H4 (cell line): ENCODE measurements at places on chromosomes 2 and 18. TPM values are rescaled to one million over a fixed set of nuclear protein-coding genes. Genes with fewer than 3 reads are reported as not detected.

HEATR5B gene
- 1.4 and 1.6 TPM in 2 replicates for total RNA-seq

DNAH7 gene
- total RNA-seq, result 0.02 and 0.50 TPM in 2 replicates

IL1RL1 gene
- not detected in 2 replicates for total RNA-seq

FIGLA gene
- total RNA-seq, result not detected in 2 replicates

NBAS gene
- total RNA-seq, result 16.2 and 18.2 TPM in 2 replicates

DNA sequence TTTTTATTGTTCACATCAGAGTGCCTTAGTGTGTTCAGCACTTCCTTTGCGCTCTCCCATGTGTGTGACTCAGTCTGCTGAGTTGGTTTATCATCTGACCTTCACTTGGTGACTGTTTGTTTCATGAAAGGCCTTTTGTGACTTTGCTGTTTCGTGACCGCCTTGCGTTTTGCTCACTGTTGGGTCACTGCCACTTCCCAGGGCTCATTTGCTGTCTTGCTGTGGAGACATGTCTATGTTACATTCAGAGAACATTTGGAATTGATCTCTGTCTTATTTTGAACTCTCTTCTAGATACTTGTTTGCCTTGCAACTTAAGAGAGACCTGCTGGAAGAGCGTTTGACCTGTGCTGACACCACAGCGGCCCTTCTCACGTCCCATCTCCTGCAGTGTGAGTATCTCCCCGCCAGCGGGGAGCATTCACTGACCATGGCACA is 54.7 kb downstream of the FARP2 start:
- DNase-seq, result no peak

GRCh38 chr2:201136889-201137321 is 20.9 kb downstream of the CFLAR start:
- no peak for DNase-seq

DNA sequence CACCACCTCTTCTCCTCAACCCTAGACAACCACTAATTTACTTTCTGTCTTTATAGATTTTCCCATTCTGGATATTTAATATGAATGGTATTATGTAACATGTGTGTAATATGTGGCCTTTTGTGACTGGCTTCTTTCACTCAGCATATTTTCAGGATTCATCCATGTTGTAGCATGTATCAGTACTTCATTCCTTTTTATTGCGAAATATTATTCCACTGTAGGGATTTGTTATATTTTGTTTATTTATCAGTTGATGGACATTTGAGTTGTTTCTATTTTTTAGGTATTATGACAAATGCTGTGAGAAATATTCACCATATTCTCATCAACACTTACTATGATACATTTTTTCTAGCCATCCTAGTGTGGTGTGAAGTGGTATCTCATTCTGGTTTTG is 138.8 kb upstream of the DLGAP1 start:
- DNase-seq, result no peak

DNA sequence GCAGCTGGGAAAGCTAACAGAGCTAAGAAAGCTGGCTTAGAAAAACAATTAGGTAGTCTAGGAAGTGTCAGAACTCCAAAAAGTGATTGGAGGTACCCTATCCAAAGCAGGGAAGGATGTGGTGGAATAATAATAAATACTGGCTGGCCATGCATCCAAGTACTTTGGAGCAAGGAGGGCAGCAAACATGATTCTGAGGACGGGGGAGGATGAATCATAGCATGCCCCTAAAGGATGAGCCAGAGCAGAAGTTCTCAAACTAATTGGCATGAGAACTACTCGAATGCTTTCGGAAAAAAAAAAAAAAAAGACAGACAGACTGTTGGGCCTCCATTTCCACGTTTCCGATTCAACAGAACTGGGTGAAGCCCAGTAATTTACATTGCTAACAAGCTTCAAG is 2.4 kb downstream of the CWC22 start:
- no peak for DNase-seq

- DNase-seq, result peak; percentile 33
Measured at GRCh38 chr2:199431746-199432213, 26.0 kb downstream of the SATB2 start.

DNA sequence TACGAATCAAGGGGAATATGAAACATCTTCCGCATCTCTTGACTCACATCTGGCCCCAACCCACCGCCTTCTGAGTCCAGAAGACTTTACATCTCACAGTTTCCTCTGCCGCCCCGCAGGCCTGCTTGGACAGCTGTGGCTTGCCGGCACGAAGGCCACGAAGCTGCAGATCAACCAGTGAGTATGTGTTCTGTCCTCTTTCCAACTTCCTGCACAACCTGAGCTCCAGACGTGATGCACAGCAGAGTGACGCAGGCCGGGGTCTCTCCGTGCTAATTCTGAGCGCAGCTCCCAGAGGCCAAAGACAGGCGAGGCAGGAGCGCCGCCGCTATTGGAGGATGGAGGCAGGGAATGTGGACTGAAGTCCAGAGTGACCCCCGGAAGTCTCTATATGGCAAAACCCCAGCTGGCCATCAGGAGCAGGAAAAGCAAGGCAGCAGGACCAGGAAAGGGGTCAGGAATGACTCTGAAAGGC is 93.5 kb downstream of the ZCCHC2 start:
- DNase-seq, result no peak

GRCh38 chr2:63865159-63865799 is 23.6 kb downstream of the UGP2 start:
- no peak for DNase-seq

GRCh38 chr2:88831071-88831791 is 139.8 kb downstream of the RPIA start:
- no peak for DNase-seq

GRCh38 chr2:20211860-20212458 is 13.0 kb downstream of the SDC1 start:
- DNase-seq, result no peak
